Urothelium cell line (cell line): ENCODE measurements at places on chromosomes 4 and X.
A peak's percentile ranks its signal among the peaks of the same experiment; 100 is the strongest.

GRCh38 chr4:178316211-178316610 is 874.0 kb upstream of the AGA start:
- no peak for DNase-seq

GRCh38 chr4:112170451-112170993 is 25.3 kb downstream of the FAM241A start:
- DNase-seq = peak; percentile 61

DNA sequence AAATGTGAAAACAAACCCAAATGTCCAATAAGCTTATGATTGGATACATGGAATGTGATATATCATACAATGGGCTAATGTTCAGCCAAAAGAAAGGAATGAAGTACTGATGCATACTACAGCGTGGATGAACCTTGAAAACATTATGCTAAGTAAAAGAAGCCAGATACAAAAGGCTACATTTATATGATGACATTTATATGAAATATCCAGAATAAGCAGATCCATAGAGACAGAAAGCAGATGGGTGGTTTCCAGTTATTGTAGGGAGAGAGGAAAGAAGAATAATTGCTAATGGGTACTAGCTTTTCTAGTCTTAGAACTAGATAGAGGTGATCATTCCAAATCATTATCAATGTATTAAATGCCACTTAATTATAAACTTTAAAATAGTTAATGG is 801.3 kb downstream of the IL1RAPL1 start:
- no peak for DNase-seq

GRCh38 chr4:176262243-176262642 is 6.8 kb downstream of the ASB5 start:
- DNase-seq = no peak

GRCh38 chr4:169398316-169398715 is 127.6 kb upstream of the SH3RF1 start:
- DNase-seq = no peak
